ENCODE measurements at places on chromosomes 12 and 14.

- no peak for DNase-seq
Observed at GRCh38 chr12:110249716-110250225, 31.3 kb upstream of the ATP2A2 start.

DNA sequence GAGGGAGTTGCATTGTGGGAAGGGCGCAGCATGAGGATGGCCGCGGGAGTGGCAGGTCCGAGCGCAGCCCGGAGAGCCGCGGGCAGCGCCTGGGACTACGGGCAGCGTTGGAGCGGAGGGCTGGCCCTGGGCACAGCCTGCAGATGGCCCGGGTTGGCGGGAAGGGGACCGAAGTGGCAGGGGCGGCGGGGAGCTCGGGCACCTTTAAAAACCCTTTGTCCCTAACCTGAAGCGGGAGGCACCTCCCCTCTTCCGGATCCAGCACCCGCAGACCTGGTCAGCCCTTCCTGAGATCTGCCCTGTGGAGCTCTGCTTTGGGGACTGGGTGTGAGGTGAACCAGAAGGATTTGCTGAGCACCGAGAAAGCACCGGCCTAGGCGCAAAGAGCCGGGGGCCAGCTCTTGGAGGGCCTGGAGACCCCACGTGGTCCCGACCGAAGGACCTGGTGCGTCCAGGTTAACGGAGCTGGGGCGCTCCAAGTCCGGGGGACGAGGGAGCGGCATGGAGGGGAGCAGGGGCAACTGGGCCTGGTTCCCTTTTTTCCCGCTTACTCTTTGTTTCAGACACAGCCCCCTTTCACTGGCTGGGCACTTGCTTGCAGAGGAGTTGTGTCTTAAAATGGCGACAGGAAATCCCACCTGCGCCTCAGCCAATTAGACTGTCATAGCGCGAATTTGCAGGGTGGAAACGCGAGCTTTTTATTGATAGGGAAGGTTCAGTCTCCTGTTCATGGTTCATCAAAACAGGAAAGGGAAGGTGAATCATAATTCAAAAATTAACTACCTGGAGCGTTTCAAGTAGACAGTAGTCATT, 792 bp upstream of the SLC38A1 start:
- peak; percentile 58 for DNase-seq

- DNase-seq, result no peak
Observed at GRCh38 chr14:105409364-105409763, 10.3 kb upstream of the MTA1 start.

DNA sequence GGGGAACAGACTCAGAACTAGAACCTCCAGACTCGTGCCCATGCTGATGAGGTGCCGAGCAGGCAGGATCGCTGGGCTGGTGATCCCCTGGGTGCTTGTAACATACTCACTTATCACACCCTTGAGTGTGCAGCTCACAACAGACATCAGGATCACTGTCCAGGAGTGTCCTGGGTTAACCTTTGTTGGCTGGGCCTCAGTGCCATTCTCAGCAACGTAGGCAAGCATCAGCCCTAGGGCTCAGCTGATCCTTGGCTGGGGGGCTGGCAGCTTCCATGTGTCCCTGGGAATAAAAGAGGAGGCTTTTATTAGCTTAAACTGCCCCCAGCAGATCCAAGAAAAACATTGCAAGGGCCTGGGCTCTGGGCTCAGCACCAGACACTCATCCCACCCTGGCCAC, 1.6 kb downstream of the TMEM229B start:
- DNase-seq, result no peak

- DNase-seq, result no peak
Observed at GRCh38 chr12:124678421-124678893, 111.0 kb upstream of the NCOR2 start.

- DNase-seq, result no peak
Observed at GRCh38 chr12:99130808-99131553, 485.9 kb downstream of the APAF1 start.

DNA sequence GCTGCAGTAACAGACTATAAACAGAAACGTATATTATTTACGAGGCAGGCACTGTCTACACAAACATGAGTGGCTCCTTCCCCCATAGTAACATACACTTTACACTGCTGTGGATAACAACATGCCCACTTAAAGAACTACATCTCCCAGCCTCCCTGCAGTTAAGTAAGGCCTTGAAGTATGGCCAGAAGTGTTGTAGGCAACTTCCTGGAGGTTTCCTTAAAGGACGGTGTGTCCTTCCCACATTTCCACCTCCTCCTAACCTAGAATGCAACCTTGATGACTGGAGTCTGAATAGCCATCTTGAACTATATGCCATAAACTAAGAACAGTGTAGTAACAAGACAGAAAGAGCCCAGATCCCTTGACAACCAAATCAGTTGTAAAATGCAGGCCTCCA, 20.3 kb downstream of the MED13L start:
- DNase-seq, result no peak

- no peak for DNase-seq
Observed at GRCh38 chr12:59940631-59941342, 345.0 kb downstream of the SLC16A7 start.

DNA sequence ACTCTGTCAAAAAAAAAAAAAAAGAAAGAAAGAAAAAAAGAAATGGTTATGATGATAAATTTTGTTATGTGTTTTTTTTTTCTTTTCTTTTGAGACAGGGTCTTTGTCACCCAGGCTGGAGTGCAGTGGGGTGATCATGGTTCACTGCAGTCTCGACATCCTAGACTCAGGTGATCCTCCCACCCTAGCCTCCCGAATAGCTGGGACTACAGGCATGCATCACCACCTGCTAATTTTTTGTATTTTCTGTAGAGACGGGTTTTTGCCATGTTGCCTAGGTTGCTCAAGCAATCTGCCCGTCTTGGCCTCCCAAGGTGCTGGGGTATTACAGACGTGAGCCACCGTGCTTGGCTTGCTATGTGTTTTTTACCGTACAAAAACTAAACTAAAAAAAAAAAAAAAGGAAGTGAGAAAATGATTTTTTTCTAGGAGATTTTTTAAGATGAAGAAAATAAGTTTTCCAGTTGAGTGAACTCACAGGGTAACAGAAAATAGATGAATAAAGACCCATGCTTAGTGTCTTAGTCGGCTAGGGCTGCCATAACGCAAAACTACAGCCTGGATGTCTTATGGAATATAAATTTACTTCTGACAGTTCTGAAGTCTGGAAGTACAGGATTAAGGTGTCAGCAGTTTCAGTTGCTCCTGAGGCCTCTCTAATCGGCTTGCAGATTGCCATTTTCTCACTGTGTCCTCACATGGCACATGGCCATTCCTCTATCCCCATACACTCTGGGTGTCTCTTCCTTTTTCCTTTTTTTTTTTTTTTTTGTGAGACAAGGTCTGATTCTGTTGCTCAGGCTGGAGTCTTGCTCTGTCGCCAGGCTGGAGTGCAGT, 13.2 kb upstream of the APOF start:
- DNase-seq, result no peak

DNA sequence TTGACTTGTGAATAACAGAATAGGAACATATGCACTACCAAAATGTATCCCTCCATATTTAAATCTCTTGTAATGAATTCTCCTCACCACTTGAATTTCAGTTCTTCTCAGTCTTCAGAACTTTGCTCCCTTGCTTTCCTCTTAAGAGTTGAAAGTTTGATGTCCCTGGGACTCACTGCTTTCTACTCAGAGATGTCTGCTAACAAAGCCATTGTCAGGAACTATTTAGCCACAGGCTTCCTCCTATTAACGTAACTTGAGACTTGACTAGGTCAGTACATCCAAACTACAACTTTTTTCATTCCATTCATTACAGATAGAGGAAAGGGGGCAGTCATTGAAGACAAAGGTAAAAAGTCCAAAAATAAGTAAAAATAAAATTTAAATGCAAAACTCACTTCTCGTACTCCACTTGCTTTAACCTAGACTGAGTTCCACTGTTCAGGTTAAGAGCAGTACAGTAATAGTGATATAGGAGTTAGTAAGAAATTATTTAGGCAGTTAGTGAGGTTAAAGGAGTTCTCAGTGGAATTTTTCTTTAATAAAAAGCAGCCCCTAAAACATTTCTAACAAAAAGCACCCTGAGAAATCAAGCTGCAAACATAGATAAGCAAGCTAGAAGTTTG, 364.2 kb downstream of the SOX5 start:
- DNase-seq, result no peak

- no peak for DNase-seq
Observed at GRCh38 chr12:65121956-65122469, 908 bp upstream of the WIF1 start.

- no peak for DNase-seq
Observed at GRCh38 chr12:56216461-56216860, 5.3 kb downstream of the RNF41 start.

- no peak for DNase-seq
Observed at GRCh38 chr14:93055651-93056115, 60.0 kb downstream of the ITPK1 start.

- no peak for DNase-seq
Observed at GRCh38 chr12:12008232-12008850, 62.4 kb upstream of the BCL2L14 start.

GRCh38 chr12:21580748-21581516, 23.7 kb downstream of the GYS2 start:
- DNase-seq, result peak; percentile 19

DNA sequence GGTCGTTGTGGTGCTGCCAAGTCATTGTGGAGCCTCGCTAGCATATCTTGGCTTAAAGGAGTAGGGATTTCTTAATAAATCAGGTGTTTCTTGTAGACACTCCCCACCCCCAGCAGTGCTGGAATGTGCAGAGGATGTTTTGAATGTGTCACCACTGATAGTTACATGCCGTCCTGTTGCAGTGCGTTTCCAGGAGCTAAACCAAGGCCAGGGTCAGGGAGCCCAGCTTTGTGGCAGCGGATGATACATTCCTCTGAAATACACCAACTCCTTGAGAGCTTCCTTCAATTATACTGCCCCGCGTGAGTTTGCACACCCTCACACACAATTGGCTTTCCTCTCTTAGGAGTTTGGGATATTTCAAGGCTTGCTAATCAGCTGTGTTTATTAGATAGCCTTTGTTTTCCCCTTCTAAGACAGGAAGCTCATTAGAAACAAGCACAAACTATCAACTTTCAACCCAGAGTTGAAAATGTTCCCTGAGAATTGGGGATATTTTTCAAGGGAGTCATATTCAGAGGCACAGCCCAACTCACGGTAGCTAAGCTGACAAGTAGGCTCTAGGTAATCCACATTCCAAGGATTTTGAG, 154.9 kb downstream of the C12orf75 start:
- no peak for DNase-seq

GRCh38 chr12:62075870-62076269, 184.3 kb upstream of the USP15 start:
- no peak for DNase-seq

DNA sequence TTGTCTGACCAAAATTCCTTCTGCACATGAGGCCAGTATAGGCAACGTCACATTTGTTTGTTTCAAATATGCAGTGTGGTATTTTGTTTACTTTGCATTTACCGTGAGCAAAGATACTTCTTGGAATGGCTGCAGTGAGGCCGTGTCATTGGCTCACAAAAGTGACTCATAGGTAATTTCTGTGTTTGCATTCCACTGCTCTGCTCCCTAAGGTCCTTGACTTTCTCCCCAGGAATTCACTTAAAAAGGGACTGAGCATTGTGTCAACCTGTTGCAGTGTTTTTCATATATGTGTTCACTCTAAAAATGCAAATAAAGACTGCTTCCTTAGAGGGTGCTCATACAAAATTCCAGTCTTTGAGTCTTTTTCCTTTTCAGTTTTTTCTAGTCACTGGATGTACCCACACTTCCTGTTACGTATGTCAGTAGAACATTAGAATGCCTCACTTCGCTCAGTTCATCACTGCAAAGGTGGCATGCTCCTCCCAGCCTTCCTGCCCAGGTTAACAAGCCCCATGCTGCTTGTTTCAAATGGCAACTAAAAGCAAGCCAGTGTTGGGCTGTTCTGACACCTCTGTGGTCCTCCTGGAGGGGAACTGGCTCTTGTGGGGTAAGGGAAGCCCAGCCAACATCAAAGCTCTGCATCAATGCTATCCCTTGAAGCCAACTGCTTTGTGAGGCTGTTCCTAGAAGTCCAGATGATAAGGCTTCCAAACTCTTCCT, 9.1 kb downstream of the C12orf76 start:
- DNase-seq, result no peak

DNA sequence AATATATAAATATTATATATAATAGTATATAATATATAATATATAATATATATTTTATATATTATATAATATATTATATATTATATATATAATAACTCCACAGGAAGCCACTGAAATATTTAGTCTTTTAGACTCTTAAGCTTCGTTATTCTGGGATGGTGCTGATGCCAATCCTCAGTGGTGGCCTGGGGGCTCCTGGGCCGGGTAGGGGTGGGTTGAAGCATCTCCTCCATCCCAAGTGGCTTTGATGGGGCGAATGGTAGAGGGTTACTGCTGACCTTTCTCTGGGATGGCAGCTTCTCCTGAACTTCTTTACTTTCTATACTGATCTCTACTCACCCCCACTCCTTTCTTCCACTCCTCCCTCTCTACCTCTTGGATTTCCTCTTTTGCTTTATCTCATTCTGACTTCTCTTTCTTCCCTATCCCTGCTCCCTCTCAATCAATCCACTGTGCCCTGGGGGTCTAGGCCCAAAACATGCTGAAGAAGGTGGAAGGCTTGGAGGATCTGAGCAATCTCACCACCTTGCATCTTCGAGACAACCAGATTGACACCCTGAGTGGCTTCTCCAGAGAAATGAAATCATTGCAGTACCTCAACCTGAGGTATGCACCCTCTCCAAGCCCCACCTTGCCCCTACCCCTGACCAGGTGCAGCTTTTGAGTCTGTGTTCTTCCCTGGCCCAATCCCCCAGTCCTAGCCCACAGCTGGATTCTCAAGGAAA, 4.8 kb upstream of the ENO2 start:
- no peak for DNase-seq

- DNase-seq, result peak; percentile 29
Observed at GRCh38 chr12:82326905-82327503, 31.2 kb downstream of the CCDC59 start.

GRCh38 chr12:62194616-62195015, 65.6 kb upstream of the USP15 start:
- DNase-seq, result no peak

DNA sequence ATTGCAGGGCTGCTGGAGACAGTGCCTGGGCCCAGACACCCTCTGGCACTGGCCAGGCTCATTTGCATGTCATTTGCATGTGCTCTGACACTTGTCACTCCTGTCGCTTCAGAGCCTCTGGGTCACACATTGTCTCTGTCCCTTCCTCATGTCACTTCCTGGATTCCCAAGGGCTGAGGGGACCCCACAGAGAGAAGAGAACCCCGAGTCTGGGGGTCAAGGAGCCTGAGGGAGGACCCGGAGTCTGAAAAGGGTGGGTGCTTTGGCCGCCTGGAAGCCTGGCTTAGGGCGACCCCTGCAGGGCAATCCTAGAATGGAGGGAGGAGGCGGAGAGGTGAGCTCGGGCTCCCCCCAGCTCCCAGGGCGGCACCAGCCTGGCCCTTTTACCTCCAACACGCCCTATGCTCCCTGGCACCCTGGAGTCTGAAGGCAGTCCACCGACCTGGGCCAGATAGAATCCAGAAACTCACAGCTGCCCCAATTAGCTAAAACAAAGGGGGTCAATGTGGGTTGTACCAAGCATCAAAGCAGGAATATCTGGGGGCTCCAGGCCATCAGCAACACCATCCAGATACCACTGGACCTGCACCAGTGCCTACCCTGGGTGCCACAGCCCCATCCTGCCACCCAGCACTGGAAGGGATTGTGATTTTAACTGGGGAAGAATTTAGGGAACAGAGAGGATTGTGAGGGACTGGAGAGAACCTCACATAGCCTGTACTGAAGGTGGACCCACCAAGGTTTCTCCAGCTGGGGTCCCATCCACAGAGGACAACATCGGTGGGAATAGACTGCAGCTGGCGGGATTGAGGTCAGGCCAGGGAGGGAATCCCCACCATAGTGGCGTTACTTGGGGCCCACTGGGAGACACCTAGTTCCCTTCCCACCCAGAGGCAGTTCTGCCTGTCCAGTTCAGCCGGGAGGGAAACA, 21.8 kb upstream of the KRT78 start:
- DNase-seq, result peak; percentile 78

Measured in hematopoietic multipotent progenitor cell treated with erythropoietin and hydrocortisone succinate and interleukin-3 and kit ligand, for 8 days (in vitro differentiated cells).